SK-N-SH (cell line): ENCODE measurements at places on chromosomes 16 and 17.

DNA sequence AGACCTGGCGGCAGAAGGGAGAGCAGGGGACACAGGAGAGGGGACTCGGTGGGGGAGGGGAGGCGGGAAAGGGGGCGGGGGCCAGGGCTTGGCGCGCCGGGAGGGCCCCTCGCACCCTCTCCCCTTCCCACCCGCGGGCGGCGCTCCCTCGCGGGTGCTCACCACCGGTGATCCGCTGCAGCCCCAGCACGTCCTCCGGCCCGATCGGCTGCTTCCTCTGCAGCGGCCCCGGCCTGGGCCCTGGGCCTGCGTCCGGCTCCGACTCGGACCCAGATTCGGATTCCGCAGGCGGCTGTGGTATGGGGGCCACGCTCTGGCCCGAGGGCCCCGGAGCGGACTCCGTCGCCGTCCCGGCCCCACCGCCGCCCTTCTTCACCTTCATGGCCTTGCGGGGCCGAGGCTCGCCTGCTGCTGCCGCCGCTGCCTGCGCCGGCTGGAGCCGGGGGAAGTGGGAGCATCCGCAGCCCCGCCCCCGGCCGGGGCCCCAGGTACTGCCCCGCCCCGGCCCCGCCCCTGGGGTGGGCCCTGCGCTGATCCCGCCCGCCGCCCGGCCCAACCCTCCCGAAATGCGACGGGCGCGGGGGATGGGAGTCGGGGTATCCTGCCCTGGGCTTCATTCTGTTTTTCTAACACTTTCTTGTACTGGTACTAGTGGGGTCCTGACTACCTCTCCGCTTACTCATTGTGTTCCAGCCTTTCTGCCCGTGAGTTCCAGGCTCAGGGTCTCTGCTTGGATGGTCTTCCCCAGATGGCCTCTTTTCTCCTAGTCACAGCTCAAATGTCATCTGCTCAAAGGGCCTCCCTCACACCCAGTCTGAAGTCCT is at the start of gene UNC119:
Gene UNC119, minus strand, starts transcription at position 449 of the 824 bp plus-strand sequence. Its CDS starts 67 bp downstream, at position 382.
- peak; percentile 99 for DNase-seq

DNA sequence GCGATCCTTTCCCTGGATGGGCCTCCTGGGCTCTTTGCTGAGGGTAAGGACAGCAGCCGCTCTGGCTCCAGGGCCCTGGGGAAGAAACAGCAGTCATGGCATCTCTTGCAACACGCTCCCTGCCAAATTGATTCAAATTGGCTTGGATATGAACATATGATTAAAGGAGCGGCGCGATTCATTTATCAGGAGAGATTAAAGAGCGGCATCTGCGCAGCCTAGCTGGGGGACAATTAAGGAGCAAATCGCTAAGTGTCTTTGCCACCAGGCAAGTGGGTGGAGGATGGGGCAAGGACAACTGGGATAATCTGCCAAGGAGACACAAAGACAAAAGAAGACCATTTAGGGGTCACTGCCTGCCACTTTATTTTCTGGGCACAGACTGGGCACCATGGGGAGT is 27.8 kb downstream of the PIPOX start:
- no peak for DNase-seq

DNA sequence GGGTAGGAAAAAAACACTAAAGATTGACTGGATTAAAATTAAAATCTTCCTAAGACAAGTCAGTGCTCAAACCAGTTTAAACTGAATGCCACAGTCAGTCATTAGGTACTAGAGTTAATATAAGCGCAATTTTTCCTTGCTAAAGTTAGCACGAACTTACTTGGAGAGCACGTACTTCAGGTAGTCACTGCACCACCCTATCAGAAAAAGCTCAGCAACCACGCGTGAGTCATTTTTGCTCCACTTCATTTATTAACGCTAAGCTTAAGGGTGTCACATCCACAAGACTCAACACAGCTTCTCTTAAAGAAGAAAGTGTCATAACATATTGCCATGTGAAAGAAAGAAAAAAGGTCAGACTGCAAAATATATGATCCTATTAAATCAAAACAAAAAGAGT is 53.1 kb downstream of the TEX2 start:
- no peak for DNase-seq

DNA sequence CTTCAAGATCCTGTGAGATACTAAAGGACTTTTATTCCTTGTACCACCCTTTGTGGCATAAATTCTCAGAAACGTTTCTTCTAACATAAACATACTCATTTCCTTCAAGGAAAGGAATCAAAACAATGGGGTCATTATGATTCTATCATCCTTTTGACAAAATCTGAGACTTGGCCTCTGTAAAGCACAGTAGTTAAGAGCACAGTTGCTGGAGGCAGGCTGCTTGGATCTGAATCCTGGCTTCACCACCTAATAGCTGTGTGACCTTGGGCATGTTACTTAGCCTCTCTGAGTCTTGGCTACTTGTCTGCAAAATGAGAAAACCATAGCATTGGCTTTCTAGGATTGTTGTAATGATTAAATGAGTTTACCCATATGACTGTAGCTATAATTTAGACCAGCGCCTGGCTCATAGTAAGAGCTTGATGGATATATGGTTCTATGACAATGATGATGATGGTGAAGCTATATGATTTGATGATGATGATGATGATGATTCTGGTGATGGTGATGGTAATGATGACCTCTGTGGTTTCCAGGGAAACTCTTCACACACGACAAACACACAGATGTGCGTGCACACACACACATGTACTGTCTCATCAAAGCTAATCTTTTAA is 6.1 kb upstream of the KRT31 start:
- DNase-seq, result no peak

DNA sequence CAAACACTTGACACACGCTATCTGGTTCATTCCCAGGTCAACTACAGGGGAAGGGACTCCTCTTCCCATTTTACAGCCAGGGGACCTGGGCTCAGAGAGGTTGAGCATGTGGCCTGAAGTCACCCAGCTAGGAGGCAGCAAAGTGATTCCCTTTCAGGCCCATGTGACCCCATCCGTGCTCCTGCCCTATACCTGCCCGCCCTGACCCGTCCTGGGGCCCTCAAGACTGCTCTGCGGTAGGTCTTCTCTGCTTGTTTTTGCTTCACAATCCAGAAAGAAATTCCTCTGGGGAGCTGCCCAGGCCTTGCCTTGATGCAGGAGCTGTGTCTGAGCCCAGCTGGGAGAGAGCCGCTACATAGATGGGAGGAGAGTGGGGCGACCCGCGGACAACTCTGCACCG is 161.4 kb downstream of the SDK2 start:
- DNase-seq, result no peak

DNA sequence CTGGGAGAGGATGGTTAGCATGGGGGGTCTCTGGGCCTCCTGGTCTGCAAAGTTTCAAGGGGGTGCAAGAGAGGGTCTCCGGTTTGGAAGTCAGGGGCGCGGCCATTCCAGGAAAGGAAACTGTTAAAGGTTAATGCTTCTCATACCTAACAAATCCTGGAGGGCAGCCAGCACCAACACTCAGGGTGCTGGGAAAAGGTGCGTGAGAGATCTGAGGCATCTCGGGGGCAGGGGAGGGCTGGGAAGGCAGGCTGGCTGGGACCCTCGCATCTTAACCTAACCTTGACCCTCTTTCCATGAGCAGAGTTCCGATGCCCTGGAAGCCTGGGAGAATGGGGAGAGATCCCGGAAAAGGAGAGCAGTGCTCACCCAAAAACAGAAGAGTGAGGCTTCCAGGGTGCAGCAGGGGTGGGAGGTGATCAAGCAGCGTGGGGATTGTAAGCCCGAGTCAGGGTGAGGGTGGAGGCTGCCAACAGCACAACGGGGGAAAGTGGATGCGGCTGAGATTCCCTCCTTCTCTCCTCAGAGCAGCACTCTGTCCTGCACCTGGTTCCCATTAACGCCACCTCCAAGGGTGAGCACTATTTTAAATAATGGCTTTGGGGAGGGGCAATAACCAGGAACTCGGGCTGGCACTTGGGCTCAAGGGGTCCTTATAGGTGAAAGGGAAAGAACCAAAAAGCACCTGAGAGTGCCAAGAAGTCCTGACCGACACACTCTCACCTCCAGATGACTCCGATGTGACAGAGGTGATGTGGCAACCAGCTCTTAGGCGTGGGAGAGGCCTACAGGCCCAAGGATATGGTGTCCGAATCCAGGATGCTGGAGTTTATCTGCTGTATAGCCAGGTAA is 996 bp downstream of the TNFSF13 start:
- DNase-seq, result no peak

DNA sequence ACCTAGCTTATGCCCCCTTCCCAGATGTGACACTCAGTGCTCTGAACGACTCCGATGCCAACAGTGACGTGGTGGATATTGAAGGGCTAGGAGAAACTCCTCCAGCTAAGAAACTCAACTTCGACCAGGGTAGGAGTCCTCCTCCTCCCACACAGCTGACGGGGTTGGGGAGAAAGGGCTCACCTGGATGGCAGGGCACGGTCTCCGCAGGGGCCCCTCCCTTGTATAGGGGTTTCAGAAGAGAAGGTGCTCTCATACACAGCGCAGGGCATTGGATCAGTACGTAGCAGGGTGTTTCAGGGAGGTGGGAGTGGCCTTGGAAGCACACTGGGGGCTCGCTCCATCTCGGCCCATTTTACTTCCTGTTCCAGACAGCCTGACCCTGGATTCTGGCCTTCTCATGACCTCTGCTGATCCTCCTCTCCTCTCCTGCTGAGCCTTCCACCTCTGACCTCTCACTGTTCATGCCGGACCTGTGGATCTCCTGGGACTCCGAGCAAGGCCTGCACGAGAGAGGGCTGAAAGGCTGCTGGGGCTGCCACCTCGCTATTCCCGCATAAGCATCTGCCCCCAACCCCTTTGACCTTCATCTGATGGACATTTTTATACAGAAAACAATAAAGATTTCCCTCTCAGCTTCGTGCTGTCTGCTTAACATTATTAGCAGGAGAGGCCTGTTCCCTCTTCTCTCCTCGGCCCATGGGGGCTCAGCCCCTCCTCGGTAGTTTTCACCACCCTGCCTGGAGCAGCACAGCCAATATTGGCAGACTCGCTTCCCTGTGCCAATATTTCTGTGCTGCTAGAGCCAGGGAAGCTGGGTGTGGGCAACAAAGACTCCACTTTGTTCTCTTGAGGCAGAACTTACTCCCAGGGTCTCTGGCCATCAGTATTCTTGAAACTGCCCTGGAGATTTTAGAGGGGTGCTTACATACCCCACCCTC is 4.7 kb downstream of the RNASEK start:
- no peak for DNase-seq

DNA sequence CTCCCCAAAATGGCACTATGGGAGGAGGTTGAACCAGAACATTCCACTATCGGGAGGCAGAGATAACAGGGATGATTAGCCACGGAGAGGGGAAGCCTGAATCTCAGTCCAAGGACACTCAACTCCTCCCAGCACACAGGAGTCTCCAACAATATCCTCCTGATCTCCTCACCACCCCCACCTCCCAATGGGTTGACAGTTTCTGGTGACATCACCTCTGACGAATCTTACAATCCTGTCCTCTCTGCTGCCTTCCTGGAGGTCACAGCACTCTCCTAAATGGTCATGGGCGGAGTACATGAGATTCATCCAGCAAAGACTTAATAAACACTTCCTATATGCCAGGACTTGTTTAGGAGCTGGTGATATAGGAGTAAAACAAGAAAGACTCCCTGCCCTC is 80.9 kb downstream of the SLC6A2 start:
- DNase-seq, result no peak

- no peak for DNase-seq
Observed at GRCh38 chr16:17160920-17161431, 309.8 kb downstream of the XYLT1 start.

DNA sequence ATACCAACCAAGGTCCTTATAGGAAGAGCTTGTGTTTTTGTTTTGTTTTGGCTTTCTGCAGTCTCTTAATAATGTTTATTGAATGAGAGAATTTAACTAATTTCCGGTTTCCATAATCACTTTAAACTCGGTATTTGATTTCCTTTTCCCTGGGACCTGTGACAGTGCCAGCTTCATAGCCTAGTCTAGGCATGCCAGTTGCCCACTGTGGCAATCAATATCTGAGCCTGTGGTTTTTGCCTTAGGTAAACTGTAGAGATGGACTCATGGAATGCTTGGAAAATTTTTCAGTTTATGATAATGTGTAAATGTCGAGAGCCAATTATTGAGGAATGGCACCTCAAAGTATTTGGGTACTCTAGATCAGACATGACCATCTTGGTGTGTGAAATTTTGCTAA is 78.2 kb downstream of the FTO start:
- DNase-seq, result no peak

DNA sequence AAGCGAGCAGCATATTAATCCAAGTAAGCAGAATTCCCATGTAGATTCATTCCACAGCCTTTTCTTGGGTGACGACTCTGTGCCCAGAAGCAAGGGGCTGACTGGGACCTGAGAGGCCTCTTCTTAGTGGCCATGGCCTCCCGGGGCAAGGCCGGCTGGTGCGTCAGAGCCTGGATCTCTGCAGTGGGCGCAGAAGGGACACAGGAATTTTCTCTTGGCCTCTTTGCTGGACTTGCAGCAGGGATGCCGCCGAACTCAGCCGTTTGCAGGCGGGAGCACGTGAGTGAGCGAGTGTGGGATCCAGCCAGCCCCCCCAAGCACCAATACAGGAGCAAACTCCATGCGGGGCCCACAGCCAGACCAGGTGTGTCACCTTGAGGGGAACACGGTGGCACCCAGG is 151.8 kb downstream of the RPTOR start:
- DNase-seq, result peak; percentile 65
